Caki2 (cell line): ENCODE measurements at places on chromosomes 7 and 10. TPM values are rescaled to one million over a fixed set of nuclear protein-coding genes. Genes with fewer than 3 reads are reported as not detected.

DNA sequence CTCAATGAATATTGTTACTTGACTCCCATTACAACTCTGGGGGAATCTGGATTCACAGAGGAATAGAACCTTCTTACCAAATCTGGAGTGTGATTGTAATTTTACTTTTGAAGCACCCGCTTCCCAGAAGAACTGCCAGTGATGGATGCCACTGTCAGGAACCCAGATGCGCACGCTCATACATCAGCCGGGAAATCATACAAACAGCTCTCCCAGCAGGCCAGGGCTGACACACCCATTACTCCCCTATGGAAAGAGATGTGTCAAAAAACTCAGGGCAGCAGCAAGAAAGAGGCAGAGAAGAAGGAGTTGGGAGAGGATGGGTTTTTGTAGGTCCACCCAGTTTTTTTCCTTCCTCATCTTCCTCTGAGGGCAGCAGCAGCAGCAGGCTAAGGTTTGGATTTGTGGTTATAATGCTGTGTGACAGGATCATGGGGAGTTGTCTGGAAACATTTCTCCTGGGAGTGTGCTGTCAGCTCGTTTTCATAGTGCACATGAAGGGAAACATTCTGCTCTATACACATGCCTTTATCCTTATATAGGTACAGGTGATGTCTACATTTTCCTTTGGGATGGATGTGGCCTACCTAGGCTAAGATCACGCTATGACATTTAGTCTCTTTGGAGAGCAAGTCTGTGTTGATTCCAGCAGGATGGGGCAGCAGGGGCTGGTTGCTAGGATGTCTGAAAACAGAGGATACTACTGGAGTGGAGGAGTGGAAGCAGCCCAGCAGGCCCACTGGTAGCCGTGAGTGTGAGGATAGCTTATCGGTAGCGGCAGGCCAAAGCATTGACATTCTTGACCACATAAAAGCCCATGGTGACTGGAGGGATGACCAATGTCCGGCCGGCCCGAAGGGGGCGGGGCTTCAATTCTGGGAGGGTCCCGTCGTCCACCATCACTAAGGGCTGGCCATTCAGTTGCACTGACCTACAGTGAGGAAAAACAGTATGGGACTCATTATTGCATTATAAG lies 12.4 kb upstream of the HPS1 start:
- no peak for DNase-seq

GRCh38 chr10:90741926-90742565 lies 115.8 kb downstream of the HTR7 start:
- no peak for DNase-seq

The GIMAP6 gene
- not detected in 2 replicates for total RNA-seq

DNA sequence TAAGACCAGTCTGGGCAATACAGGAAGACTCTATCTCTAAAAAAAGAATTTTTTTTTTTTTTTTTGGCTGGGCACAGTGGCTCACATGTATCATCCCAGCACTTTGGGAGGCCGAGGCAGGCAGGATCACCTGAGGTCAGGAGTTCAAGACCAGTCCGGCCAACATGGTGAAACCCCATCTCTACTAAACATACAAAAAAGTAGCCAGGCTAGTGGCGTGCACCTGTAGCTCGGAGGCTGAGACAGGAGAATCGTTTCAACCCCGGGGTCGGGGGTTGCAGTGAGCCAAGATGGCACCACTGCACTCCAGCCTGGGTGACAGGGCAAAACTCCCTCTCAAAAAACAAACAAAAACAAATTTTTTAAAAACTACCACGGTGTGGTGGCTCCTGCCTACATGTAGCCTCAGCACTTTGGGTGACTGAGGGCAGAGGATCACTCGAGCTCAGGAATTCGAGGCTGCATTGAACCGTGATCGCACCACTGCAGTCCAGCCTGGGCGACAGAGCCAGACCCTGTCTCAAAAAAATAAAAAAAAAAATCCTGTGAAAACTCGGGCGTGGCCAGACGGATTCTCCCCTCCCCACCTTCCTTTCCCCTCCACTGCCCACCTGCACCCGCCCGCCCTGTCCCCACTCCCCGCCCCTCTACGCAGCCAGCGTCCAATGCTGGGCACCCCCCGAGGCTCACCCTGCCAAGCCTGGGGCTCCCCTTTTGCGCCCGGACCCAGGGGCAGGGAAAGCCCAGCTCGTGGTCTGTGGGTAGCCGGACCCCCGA lies 745 bp upstream of the ORAI2 start:
- DNase-seq: peak; percentile 49

DNA sequence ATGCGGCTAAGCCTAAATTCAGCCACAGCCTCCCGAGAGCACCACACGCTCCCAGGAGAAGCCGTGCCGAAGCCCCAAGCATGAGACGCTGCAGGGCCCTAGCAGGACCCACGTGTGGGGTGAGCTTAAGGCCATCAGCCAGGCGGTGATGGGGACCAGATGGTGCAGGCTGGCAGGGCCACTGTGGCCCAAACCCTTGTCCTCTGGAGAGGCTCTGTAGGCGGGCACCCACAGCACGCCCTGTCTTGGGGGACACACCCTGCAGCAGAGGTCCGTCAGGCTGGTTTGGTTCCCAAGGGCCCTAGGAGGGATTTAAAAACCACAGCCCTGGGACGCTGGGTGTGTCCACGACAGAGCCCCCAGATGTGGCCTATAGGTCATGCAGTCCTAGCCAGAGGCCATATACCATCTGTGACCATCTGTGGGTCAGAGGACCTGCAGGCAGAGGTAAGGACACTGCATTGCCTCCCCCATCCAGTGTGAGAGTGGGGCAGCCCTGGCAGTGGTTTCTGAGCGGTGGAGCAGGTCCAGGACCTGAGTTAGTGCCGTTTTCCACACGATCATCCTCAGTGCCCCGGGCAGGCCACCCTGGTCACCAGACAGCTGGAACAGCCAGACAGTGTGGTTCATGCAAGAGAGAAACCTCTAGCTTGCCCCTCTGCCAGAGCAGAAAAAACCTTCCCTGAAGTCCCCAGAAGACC lies 39.6 kb upstream of the INPP5A start:
- no peak for DNase-seq

The ATRNL1 gene
- 124 and 137 TPM in 2 replicates for total RNA-seq

The CPA4 gene
- 11.6 and 23.1 TPM in 2 replicates for total RNA-seq

DNA sequence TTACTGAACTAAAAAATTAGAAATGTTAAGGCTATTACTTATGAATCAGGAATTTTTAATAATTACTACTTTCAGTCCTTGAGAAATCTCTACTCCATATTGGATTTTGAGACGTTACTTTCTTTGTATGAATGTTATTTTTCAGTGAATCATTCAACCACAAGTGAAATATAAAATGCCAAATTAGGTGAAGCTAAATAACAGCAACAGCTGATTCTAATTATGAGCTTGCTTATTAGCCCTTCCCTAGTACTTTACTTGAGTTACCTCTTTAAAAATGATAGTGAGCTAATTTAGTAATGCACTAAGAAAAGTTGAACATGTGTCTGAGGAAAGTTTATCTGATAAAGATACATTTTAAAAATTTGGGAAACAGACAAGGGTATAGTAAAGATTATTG lies 51.4 kb downstream of the PCGF5 start:
- DNase-seq: no peak

GRCh38 chr7:26686448-26686981 lies 177.9 kb downstream of the SKAP2 start:
- DNase-seq: peak; percentile 71

- peak; percentile 38 for DNase-seq
These were observed 41.7 kb downstream of the ZWINT start for GRCh38 chr10:56319386-56319785.

The HMX3 gene
- not detected in 2 replicates for total RNA-seq

DNA sequence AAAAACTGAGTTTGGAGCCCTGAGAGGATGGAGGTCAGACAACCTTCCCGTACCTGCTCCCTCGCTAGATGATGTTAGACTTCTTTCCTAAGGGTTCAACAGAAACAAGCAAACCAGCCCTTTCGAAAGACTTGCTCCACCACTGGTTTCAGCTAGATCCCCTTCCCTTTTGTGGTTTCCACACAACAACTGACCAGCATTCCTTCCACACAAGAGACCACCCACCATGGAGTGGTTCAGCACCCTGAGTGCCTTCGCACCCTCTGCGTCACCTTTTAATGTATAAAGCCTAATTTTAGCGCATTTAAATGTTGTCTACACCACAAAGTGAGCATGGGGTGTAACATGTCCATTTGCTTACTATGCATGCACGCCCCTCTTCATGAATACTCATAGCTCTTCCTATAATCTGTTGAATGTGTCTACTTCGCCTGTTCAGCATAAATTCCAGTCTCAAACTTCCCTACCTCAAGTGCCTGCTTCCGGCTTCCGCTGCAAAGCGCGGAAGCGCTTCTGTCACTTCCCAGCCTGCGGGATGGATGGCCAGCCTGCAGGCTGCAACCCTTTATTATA lies 69.0 kb downstream of the TACC2 start:
- no peak for DNase-seq

GRCh38 chr10:130263289-130263688 lies 127.1 kb downstream of the GLRX3 start:
- DNase-seq: no peak

The CHRM2 gene
- total RNA-seq: not detected in 2 replicates

DNA sequence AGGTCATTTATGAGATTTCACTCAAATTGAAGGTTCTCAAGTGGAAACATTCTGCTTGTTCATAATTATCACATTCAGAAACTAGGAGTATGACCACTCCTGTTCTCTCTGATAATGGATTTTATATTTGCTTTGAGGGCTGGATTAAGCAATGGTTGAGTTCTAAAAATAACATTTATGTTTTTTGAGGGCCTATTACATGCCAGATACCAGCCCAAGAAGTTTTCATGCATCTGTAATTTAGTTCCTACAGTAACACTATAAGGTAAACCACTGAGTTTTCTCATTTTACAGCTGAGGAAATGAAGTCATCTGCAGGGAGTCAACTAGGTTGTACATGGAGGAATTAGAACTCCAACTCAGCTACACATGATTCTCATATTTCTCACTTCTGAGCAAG lies 25.5 kb upstream of the NKX2-3 start:
- DNase-seq: no peak

GRCh38 chr10:124676416-124677062 lies 67.6 kb downstream of the FAM53B start:
- no peak for DNase-seq

The ANKRD16 gene
- total RNA-seq: 10.4 and 10.5 TPM in 2 replicates

- no peak for DNase-seq
These were observed 21.2 kb downstream of the ALDH18A1 start for GRCh38 chr10:95635319-95635733.

- DNase-seq: no peak
These were observed 59.2 kb downstream of the SLC16A12 start for GRCh38 chr10:89476150-89476549.

The NRP1 gene
- total RNA-seq: 18.1 and 18.4 TPM in 2 replicates

The TMEM213 gene
- not detected in 2 replicates for total RNA-seq

- peak; percentile 79 for DNase-seq
These were observed 20.3 kb upstream of the KLF6 start for GRCh38 chr10:3805201-3805790.

The VPS37D gene
- total RNA-seq: 4.5 and 12.9 TPM in 2 replicates

The TEX36 gene
- total RNA-seq: not detected in 2 replicates

GRCh38 chr7:36034020-36034419 lies 119.0 kb upstream of the EEPD1 start:
- DNase-seq: no peak

The NEUROD6 gene
- not detected in 2 replicates for total RNA-seq

The COL28A1 gene
- total RNA-seq: 0.17 and 0.84 TPM in 2 replicates

The ZP3 gene
- 17.1 and 21.8 TPM in 2 replicates for total RNA-seq

GRCh38 chr7:140423501-140423900 lies 19.6 kb downstream of the RAB19 start:
- DNase-seq: no peak

DNA sequence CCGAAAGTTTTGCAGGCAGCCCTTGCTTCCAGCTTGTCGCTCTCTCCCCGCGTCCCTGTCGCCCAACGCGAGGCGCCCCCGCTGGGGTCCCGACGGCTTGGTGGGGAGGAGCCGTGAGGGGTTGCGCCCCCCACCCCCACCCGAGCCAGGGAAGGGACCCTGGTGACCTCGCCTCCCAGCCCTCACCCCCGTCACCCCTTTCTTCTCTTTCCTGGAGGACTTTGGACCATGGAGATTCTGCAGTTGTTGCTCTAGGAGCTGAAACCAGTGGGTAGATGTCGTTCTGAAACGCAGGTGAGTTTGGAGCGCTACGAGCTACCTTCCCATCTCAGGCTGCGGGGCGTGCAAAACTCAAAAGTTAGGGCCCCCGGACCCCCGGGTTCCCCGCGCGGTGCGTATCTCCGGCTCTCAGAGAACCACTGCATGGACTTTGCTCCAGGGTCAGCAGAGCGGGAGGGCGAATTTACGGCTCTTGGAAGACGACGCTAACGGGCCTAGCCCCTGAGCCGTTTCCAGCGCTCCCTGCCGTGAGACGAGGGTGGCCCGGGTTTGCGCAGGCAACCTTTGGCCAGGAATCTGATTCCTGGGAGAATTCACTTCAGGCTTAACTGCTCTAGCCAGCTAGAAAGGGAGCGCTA lies 684 bp upstream of the ATXN7L1 start:
- DNase-seq: peak; percentile 26

- no peak for DNase-seq
These were observed 10.1 kb upstream of the DMBT1 start for GRCh38 chr10:122550427-122550826.

The PRLHR gene
- total RNA-seq: not detected in 2 replicates
